Activated T-cell treated with anti-CD3 and anti-CD28 coated beads for 1 hour (primary cell): ENCODE measurements at places on chromosomes 2 and 18.

DNA sequence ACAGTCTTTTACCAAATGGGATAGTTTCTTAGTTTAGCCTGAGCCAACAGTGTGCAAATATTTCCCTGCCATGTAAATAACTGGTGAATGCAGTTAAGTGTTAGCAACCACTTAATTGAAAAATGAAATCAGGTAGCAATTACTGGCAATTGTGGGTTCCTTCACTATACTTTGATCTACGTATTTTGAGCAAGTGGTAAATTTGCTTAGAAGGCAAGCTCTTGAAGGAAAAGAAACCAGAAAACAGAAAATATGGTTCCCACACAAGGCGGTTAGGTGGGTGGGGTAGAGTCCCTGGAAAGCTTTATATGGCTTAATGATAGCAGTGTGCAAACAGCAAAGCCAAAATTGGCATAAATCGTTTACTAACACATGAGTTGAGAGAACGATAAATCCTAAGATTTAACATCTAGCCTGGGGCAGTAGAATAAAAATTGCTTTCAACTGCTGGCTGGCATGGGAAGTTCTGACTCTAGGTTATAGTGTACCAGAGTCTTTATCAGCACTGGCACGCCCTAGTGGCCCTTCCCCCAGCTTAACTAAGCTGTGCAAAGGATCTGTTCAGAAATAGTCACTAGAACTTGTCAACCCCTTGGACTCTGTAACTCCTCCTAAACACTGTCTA lies 17.0 kb downstream of the SLC9A2 start:
- DNase-seq, result no peak

DNA sequence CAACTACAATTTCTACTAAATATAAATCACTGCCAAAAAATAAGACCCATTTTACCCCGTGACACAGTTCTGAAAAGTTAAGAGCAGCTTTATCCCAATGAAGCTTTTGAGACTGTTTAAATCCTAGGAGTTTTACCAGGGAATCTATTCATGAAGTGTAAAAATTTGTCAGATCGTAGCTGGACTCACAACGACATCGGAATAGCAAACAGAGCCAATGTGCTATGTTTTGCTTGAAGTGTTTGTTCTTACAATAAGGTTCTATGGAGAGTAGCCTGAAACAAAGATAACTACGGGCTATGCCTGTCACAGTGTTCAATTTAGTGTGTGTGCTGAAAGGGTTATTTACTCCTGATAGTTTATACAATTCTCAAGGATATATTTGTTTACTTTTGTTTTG lies 78.5 kb upstream of the L3MBTL4 start:
- no peak for DNase-seq

- no peak for DNase-seq
These were observed 348.3 kb upstream of the FIGN start for GRCh38 chr2:164084066-164084465.

- DNase-seq, result no peak
These were observed 106.4 kb upstream of the SERTAD2 start for GRCh38 chr2:64760128-64760527.

DNA sequence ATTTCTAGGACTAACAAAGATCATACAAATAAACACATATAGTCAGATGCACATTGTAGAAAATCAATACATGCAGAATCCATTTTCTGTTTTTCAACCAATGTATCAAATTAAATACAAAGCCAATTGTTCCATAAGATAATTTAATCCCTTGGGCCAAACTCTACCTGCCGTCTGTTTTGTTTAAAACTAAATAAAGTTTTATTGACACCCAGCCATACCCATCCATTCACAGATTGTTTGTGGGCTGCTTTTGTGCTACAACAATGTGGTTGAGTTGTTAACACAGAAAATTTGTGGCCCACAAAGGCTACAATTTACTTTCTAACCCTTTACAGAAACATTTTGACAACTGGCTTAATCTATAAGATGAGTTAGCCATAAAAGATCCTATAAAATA lies 484.0 kb upstream of the ID2 start:
- DNase-seq, result no peak

GRCh38 chr2:33496726-33497125 lies 20.3 kb downstream of the RASGRP3 start:
- DNase-seq, result no peak

DNA sequence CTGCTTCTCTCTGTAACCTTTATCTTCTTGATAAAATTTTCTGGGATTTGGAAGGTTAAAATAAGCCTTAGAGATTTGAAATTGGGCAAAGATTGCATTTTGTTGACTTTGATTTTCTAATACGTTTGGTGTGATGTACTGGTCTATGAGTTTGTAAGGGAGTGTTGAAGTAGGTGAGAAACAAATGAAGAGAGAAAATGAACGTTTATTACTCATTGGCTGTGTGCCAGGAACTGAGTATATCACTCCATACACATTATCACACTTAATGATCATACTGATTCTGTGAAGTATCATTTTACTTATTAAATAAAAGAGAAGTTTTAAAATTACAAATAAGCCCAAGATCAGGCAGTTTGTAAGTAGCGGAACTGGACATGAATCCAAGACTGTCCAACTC lies 795.1 kb upstream of the ZEB2 start:
- no peak for DNase-seq

DNA sequence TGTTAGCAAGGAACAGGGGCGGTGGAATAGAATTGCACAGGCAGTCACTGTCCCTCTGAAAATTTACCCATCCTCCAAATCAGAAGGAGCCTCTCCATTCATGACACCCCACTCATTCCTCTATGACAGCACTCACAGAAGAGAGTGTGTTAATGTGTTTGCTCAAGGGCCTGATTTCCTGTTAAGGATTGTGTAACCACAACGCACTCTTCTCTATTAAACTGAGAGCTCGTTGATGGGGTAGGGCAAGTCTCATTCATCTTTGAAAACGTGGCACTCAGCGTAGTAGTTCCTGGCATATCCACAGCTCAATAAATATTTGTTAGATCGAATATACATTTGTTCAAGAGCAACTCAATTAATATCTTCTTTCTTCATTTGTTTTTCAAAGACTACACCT lies 106.4 kb downstream of the VAPA start:
- no peak for DNase-seq

DNA sequence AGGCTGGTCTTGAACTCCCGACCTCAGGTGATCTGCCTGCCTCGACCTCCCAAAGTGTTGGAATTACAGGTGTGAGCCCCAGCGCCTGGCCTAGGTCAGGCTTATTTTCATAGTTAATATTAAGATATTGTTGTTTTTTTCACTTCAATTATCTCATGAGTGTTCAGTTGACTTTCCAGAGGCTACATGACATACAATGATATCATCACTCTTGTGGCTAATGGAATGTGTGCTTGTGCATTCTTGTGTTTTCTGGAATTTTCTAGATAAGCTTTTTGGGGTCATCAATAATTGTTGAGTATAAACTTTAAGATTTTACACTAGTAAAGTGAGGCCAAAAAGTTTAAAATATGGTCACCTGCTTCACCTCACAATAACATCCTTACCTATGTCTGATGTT lies 180.9 kb downstream of the FIGN start:
- DNase-seq, result no peak

GRCh38 chr2:112722816-112723546 lies 2.2 kb downstream of the NT5DC4 start:
- no peak for DNase-seq

DNA sequence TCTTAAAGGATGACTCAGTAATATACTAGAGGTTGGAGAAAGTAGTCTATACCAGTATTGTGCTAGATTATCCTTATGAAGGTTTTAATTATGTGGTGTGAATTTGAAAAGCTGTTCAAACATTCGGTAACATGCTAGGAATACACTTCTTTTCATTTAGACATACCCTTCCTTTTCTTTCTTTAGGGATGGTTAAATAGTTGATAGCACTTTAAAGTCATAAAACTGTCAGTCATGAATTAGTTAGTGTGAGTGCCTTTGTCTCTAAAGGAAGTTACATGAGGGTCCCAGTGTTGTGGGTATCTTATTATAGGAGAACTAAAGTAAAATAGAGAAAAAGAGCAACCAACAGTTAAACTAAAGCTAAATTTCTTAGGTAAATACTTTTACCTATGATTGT lies 149.3 kb downstream of the CSRNP3 start:
- DNase-seq, result no peak

DNA sequence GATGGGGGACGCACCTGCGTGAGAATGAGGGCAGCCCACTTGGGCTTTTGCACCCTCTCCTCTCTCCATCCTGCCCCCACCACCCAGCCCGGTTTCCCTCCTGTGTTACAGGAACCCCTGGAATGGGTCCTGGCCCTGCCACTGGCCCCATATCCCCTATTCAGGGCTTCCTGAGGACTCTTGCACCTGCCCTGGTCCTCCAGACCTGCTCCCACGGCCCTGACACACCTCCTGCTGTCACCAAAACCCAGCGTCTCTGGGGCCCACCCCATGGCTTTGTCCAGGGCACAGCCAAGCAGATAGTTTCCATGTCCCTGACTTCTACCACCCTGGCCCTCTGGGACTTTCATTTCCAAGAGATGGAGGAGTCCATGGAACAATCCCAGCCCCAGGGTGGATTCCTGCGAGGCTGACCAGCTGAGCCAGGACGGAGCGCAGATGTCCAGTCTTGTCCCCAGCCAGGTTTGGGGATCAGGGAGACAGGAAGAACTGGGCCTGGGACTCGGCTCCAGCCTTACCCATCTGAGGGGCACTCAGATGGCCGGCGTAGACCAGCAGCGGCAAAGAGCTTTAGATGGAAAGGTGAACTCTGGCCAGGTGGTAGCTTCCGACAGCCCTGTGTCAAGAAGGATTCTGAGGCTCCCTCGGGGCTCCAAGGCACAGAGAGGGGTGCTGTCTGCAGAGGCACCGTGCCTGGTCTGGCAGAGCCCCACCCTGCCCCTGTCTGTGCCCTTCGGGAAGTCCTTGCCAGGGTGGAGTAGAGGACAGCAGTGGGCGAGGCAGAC lies 12.0 kb downstream of the GPR35 start:
- DNase-seq, result no peak

GRCh38 chr2:12507295-12507694 lies 209.4 kb upstream of the TRIB2 start:
- no peak for DNase-seq

- DNase-seq, result no peak
These were observed 596.4 kb downstream of the NYAP2 start for GRCh38 chr2:225995796-225996461.

- DNase-seq, result no peak
These were observed 611.7 kb downstream of the TSN start for GRCh38 chr2:122366969-122367645.

DNA sequence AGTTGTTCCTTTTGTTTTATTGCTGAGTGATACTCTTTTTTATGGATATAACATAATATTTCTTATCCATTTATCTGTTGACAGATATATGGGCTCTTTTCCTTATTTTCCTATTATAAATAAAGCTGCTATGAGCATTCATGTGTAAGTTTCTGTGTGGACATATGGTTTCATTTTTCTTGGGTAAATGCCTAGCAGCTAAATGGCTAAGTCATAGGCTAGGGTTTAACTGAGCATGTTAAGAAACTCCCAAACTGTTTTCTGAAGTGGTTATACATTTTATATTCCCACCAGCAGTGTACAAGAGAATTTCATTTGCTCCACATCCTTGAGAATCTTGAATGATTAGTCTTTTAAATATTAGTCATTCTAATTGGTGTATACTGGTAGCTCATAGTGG lies 786.6 kb upstream of the CDH2 start:
- DNase-seq, result no peak

GRCh38 chr2:240789501-240790369 lies 30.3 kb downstream of the KIF1A start:
- no peak for DNase-seq

DNA sequence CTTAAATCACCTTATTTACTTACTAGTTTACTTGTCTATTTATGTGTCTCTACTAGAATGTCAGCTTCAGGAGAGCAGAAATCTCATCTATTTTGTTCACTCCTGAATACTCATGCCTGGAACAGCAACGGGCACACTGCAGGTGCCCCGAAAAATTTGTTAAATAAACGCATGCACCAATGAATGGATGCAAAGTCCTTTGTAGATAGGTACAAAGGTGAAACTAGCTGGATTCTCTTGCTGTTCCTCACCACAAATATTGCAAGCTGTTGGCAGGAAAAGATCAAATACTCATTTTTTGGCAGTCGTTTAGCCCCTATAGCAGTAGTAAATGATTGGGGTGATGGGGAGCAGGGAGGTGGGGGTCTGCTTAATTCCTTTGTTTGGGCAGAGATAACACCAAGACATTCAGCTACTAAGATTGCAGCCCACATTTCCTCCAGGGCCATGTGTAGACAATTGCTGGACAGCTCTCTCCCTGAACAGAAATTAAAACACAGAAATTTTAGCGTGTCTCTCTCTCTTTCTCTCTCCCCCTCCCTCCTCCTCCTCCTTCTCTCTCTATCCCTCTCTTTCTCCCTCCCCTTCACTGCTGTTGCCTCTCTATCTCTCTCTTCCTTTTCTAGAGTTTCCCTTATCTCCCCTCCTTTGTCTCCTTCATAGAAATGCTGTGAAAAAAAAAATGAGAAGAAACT lies 5.4 kb downstream of the MARCHF4 start:
- no peak for DNase-seq

DNA sequence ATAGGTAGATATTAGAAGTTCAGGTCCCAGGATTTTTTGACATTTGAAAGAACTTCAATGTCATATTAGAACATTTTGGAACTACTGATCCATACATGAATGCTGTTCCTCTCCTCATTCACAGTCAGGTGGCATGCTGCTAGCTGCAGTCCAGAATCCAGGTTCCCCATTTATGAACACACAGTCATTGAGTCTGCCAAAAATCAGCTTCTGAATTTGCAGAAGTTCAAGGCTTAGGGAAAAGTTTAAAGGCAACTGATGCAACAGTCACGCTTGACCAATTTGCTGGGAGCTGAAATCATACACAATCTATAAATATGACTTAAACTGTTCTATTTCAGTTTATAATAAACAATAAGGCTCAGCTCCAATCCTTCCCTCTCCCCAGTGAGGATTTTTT lies 17.3 kb upstream of the TTR start:
- DNase-seq, result no peak

DNA sequence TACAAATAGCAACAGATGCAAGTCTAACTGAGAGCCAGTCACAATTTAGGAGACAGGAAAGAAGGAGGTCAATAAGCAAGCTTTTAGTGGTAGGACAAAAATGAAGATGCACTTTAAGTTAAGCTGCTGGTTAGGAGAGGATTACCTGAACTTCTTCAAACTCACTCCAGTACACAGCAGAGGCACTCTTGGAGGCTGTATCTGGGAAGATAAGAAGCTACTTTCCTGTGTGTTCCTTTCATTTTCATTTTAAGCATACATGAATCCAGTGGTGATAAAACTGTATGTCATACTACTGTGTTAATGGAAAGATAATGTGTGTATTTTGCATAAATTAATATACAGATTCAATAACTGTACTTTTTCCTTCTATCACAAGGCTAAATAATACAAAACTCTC lies 49.6 kb downstream of the HYCC2 start:
- no peak for DNase-seq

DNA sequence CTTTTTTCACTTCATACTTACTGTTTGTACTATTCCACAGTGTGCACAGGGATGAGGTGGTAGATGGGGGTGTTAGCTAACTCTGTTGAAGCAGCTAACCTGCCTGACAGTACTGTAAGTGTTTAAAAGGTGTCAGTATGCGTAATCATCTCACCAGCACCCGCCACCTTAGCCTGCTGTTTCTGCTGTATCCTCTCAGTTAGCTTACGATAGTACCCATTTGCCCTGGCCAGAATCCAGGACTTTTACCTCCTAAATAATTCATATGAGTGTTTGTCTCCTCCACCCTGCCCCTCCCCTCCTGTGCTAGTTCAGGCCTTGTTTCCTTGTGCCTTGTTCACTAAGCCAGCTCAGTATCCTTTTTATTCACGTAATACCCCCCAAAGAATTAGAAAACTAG lies 34.2 kb downstream of the TRAPPC12 start:
- no peak for DNase-seq

- peak; percentile 19 for DNase-seq
These were observed 18.9 kb upstream of the WDR33 start for GRCh38 chr2:127829845-127830246.

GRCh38 chr2:108927936-108928659 lies 60.9 kb downstream of the EDAR start:
- no peak for DNase-seq
